ENCODE measurements at places on chromosomes 12 and 14.

DNA sequence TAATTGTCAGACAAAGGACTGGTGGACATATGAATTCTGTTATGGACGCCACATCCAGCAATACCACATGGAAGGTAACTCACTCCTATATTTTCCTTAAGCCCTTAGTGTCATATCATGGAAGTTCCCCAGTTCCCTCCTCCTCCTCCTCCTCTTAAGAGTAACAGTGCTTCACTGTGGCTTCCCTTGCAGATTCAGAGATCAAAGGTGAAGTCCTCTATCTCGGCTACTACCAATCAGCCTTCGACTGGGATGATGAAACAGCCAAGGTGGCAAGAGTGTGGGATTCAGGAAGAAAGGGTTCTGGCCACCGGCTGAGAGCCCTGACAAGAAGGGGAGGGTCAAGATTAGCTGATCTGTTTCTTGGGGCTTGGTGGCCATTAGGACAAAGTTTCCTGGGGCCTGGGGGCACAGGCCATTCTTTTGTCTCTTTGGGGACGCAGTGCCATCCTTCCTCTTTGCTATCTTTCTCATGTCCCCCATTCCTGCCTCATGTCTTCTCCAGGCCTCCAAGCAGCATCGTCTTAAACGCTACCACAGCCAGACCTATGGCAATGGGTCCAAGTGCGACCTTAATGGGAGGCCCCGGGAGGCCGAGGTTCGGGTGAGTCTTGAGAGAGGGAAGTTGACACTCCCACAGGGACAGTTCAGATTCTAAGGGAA is 2.0 kb downstream of the OS9 start:
- no peak for DNase-seq

GRCh38 chr12:114692186-114693058 is 8.4 kb upstream of the TBX3 start:
- DNase-seq = no peak

DNA sequence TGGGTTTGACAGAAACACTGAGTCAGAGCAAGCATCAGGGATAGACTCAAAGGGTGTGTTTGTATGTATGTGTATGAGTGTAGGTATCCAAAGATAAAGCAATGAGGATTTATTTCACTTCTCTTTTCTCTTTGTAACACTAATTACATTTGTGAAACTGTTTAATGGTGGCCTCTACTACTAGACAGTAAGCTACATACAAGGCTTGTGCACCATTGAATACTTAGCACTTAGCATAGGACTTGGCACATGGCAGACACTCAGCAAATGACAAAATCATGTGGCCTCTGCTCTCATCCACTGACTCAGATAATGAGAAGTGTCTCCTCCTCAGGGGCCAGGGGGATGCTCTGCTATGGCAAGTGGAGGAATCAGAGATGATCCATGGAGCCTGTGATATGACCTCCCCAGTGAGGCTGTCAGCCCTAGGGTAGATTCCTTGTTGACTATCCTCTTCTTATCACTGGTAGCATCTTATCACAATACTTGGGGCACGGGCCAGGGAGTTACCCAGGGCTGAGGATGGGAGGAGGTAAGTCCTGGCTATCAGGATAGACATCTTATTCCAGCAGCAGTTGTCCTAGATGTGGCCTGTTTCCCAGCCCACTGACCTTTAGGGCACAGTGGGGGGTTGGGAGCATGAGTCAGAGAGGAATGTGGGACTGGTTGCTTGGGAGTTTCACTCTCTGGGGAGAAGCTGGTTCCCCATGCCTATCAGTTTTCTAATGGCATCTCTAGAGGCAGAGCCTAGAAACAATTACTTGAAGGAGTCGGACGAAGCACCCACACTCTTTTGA is 71.2 kb upstream of the HOXC13 start:
- no peak for DNase-seq

DNA sequence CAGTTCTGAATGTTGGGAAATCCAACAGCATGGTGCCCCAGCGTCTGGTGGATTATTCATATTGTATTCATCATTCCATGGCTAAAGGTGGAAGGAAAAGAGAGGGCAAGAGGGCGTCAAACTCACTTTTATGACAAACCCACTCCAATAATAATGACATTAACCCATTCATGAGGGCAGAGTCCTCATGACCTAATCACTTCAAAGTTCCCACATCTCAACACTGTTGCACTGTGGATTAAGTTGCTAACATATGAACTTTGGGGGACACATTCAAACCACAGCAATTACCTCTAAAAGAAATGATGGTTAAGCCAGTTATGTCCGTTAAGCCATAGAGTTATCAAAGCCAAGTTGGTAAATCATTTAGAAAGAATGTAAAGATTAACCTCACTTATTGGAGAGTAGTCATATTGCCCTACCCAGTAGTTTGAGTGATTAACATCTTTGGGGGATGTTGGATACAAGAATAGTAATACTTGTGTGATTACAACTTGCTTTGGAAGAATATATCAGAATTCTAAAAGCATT is 212.4 kb upstream of the FLRT2 start:
- DNase-seq = no peak

DNA sequence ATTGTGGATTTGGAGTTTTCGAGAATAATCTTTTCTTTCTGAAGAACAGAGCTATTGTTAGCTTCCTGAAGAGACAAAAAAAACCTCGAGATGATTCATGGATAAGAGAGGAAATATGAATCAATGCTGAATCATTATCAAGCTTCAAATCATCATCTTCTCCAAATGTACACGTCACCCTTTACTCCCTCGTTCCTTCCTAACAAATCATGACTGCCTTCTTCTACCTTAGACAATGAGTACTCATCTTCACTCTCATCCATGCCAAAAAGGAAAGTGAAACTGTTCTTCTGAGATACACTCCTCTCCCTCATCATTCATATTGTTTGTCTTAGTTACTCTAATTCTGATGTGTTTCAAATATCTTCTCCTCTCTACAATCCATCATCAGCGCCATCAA is 1115.8 kb upstream of the ATXN7L3B start:
- DNase-seq = no peak
